Ovary (tissue), 10 donors: ENCODE measurements at places on chromosomes 1 and 21. TPM values are rescaled to one million over a fixed set of nuclear protein-coding genes. Genes with fewer than 3 reads are reported as not detected.
A peak's percentile ranks its signal among the peaks of the same experiment; 100 is the strongest.

GRCh38 chr1:152907686-152908601 is at the start of gene IVL:
IVL (plus strand) TSS chr1:152908546; CDS start chr1:152909798, 1,252 bp downstream.
- H3K27ac ChIP-seq: no peak within 1 kb of the TSS
- no peaks in the 10 kb centered on the region for H3K4me1 ChIP-seq
- H3K36me3 ChIP-seq: no peaks in the 10 kb centered on the region
- no peaks in the 10 kb centered on the region for H3K27me3 ChIP-seq
- H3K4me3 ChIP-seq: no peak within 1 kb of the TSS
- DNase-seq: no peak

- no peak for DNase-seq
- H3K4me1 ChIP-seq: no peaks in the 10 kb centered on the region
- no peak overlapping the region for H3K27ac ChIP-seq
- H3K36me3 ChIP-seq: no peaks in the 10 kb centered on the region
These were observed 1.2 kb downstream of the CNR2 start for GRCh38 chr1:23911921-23912320.

- H3K27me3 ChIP-seq: no peaks in the 10 kb centered on the region
- H3K36me3 ChIP-seq: no peaks in the 10 kb centered on the region
- no peak overlapping the region for H3K4me3 ChIP-seq
These were observed 176.2 kb downstream of the DUSP10 start for GRCh38 chr1:221565711-221566110.

DNA sequence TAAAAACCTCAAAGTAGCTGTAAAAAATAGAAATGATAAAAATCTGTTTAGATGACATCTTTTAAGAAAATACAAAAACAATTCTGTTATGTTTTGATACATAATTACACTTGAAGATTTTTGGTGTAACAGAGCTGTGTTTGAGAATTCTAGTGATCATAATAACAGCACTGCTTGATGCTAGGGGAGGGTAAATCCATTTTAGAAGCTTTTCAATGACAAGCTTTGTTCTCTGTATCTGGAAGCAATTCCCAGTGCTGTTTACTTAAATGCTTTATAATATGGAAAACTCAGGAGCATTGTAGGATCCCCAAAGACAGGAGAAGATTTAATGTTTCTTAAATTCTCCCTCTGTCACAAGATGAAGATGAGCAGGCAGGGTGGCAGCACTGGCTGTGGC is 359.3 kb downstream of the PDE4B start:
- H3K36me3 ChIP-seq: no peaks in the 10 kb centered on the region
- no peak for DNase-seq
- H3K4me1 ChIP-seq: no peaks in the 10 kb centered on the region
- no peak overlapping the region for H3K4me3 ChIP-seq
- no peaks in the 10 kb centered on the region for H3K27me3 ChIP-seq

GRCh38 chr21:46500224-46500861 is 41.7 kb downstream of the DIP2A start:
- no peaks in the 10 kb centered on the region for H3K4me1 ChIP-seq
- no peaks in the 10 kb centered on the region for H3K36me3 ChIP-seq
- no peak overlapping the region for H3K27ac ChIP-seq
- no peak for DNase-seq

GRCh38 chr1:35298464-35298863 is 30.0 kb downstream of the ZMYM4 start:
- no peaks in the 10 kb centered on the region for H3K27me3 ChIP-seq
- H3K4me3 ChIP-seq: no peak overlapping the region
- DNase-seq: peak; percentile 31

GRCh38 chr1:116409751-116410191 is 36.7 kb downstream of the ATP1A1 start:
- no peak overlapping the region for H3K27ac ChIP-seq
- H3K4me3 ChIP-seq: no peak overlapping the region
- no peaks in the 10 kb centered on the region for H3K36me3 ChIP-seq
- H3K27me3 ChIP-seq: no peaks in the 10 kb centered on the region
- DNase-seq: no peak

DNA sequence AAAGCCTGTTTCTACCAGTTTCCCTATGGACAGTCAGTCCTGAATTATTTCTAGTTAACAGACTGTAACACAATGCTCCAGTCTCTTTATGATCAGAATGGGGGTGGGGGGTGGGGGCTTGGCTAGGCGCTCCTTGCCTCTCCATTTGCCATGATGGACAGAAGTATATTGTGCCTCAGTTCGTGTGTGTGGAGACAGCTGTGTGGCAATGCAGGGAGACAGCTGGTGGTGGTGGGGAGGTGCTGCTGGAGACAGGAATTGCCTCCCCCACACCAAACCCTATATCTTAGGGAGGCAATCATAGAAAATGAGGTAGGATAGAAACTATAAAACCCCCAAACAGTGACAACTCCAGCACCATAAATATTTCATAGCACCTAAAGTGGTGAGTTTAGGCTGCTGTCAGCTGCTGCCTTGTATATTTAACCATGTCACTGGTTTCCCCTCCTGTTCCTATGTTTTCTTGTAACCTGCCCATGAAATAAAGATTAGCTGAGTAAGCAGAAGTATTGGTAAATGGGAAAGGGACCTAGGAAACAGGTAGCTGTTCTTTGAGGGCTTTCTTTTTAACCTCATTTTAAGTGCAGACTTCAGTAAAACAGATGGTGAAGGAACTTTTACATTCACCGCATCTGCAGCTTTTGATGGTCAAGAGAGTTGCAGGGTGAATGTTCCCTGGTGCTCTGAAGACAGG is 3.4 kb downstream of the PLXNA2 start:
- peaks cover 27% of the 10 kb centered on the region for H3K4me1 ChIP-seq

- H3K4me1 ChIP-seq: peaks cover 1% of the 10 kb centered on the region
- no peaks in the 10 kb centered on the region for H3K36me3 ChIP-seq
- H3K27ac ChIP-seq: no peak overlapping the region
- H3K4me3 ChIP-seq: no peak overlapping the region
- H3K27me3 ChIP-seq: no peaks in the 10 kb centered on the region
These were observed 77.6 kb downstream of the CLIC4 start for GRCh38 chr1:24822887-24823286.

DNA sequence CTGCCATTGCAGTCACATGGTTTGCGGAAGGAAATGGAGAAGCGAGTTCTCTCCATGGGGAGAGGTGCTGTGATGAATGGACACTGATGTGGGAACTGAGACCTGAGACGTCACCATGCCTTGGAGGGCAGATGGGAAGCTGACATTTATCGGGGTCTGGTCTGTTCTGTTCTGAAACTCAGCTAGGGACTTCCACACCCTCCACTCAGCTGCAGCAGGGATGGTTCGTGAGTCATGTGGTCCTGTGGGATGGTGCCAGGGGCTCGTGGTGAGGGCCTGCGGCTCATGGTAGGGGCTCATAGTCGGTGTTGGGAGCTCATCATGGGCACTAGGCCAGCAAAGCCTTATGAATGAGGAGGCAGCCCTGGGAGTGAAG is 6.1 kb downstream of the GPR137B start:
- H3K27ac ChIP-seq: no peak overlapping the region
- H3K4me1 ChIP-seq: peaks cover 5% of the 10 kb centered on the region
- no peaks in the 10 kb centered on the region for H3K27me3 ChIP-seq

GRCh38 chr1:3741566-3742438 is 10.4 kb upstream of the CCDC27 start:
- H3K4me3 ChIP-seq: no peak overlapping the region
- H3K4me1 ChIP-seq: peaks cover 11% of the 10 kb centered on the region
- H3K36me3 ChIP-seq: no peaks in the 10 kb centered on the region
- H3K27ac ChIP-seq: no peak overlapping the region
- DNase-seq: no peak
- no peaks in the 10 kb centered on the region for H3K27me3 ChIP-seq

DNA sequence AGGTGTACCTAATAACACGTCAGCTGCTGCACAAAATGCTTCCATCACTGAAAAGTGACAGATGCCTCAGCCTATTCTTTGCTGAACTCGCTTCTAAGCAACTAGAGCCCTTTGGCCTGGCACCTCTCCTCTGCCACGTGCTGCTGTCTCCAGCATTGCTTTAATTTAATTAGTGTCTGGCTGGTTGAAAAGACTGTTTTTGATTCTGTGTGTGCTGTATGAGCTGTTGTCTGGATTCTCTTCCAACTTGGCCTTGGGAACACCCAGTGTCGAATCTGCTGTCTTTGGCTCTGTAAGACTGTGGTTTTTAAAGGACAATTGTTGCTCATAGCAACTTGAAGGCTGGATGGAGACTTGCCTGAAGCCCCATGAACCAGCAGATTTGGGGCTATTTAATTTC is 109.5 kb downstream of the PSMG1 start:
- no peak for DNase-seq
- H3K36me3 ChIP-seq: no peaks in the 10 kb centered on the region
- no peak overlapping the region for H3K27ac ChIP-seq
- no peak overlapping the region for H3K4me3 ChIP-seq

GRCh38 chr21:44368711-44369446 is 15.5 kb downstream of the TRPM2 start:
- no peak for DNase-seq
- no peak overlapping the region for H3K27ac ChIP-seq
- H3K4me3 ChIP-seq: no peak overlapping the region

DNA sequence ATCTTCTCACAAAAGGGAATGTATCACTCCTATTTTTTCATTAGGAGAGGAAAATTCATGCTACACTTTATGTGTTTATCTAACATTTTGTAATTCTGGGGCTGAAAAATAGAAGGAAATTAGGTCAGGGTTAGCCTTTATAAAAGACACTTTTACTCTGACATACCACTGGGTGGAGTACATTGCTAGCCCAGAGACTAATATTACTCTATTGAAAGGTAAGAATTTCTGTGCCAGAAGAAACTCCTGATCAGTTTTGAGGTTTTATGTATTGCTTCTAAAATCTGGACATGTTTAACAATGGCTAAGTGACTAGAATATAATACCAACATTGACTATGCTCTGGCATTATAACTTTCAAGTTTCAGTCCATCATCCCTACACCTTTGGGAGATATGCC is 724.6 kb downstream of the USP25 start:
- H3K4me3 ChIP-seq: no peak overlapping the region
- no peak overlapping the region for H3K27ac ChIP-seq
- DNase-seq: no peak
- peaks cover 3% of the 10 kb centered on the region for H3K4me1 ChIP-seq
- H3K27me3 ChIP-seq: no peaks in the 10 kb centered on the region
- H3K36me3 ChIP-seq: no peaks in the 10 kb centered on the region

DNA sequence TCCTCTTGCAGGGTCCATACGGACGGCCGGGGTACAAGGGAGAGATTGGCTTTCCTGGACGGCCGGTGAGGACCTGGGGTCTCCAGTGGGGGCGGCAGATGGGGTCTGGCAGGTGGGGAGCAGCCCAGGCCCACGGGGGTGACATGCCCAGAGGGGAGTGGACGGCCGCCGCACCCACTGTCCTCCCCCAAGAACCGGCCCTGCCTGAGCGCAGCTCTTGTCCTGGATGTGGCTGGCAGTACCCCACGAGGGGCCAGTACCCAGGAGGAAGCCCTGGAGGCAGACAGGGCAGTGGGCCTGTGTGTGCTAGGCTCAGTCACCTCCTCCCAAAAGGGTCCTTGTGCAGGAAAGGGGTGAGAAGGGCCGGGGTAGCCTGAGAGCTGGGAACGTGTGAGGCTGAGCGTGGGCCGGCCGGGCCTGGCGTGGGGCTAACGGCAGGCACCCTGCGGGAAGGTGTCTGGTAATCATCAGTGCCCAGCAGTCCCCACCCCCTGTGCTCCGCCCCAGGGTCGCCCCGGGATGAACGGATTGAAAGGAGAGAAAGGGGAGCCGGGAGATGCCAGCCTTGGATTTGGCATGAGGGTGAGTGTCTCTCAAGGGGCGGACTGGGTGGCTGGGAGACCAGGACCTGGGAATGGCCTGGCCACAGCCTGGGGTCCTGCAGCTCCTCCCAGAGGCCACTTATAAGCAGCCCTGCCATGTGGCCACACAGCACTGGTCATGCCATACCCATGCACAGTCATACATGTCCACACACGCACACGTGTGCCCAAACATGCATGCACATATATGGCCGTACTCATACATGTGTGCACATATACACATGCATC is 47.2 kb downstream of the SLC19A1 start:
- H3K4me3 ChIP-seq: no peak overlapping the region
- DNase-seq: no peak
- no peaks in the 10 kb centered on the region for H3K36me3 ChIP-seq
- H3K4me1 ChIP-seq: peaks cover 3% of the 10 kb centered on the region
- H3K27me3 ChIP-seq: no peaks in the 10 kb centered on the region

- no peaks in the 10 kb centered on the region for H3K36me3 ChIP-seq
- H3K27me3 ChIP-seq: no peaks in the 10 kb centered on the region
- peak overlapping the region; percentile 19 for H3K4me3 ChIP-seq
- peak; percentile 77 for DNase-seq
- H3K4me1 ChIP-seq: peaks cover 34% of the 10 kb centered on the region
These were observed 208.2 kb upstream of the TMEM51 start for GRCh38 chr1:14945132-14946010.

GRCh38 chr21:42411197-42411869 is 7.6 kb downstream of the UBASH3A start:
- peaks cover 9% of the 10 kb centered on the region for H3K4me1 ChIP-seq
- H3K27me3 ChIP-seq: no peaks in the 10 kb centered on the region
- H3K36me3 ChIP-seq: no peaks in the 10 kb centered on the region
- H3K4me3 ChIP-seq: no peak overlapping the region

DNA sequence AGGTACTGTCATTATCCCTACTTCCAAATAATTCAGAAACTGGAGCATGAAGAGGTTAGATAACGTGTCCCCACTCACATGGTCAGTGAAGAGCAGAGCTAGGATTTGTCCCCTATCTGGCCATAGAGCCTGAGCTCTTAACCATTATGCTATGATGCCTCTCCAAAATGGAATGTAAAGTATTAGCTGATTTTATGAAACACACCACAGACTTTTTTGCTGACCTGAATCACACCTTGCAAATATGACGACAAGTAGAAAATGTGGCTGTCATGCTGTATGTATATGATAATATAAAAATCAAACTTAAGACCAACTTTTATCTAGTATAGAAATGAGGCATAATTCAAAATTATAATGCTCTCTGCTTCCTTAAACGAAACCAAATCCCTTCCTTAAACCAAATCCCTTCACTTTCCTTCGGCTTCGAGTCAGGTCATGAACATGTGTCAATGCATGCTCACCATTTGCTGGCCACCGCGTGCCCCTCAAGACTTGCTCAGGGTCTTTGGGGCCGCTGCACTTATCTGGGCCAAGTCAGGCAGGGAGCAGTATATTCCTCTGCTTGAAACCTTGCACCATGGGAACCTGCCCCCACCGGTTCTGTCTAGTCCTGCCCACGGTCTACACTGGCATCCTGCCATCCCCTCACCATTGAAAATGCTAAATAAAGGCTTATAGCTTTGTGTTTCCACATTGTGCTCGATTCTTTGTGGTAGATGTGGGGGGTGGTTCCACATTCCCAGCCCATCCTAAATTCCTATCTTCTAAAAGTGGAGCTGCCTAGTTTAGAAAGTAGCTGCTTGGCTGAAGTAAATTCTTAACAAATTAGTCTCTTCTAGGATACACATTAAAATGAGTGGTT is 1.6 kb upstream of the TMCC2 start:
- H3K4me1 ChIP-seq: peaks cover 13% of the 10 kb centered on the region
- no peaks in the 10 kb centered on the region for H3K27me3 ChIP-seq
- H3K27ac ChIP-seq: no peak overlapping the region
- DNase-seq: no peak
- H3K36me3 ChIP-seq: no peaks in the 10 kb centered on the region
- no peak overlapping the region for H3K4me3 ChIP-seq

GRCh38 chr21:23534850-23535249 is 2072.4 kb downstream of the MRPL39 start:
- no peaks in the 10 kb centered on the region for H3K36me3 ChIP-seq
- no peak overlapping the region for H3K4me3 ChIP-seq
- no peaks in the 10 kb centered on the region for H3K4me1 ChIP-seq
- no peak overlapping the region for H3K27ac ChIP-seq
- H3K27me3 ChIP-seq: no peaks in the 10 kb centered on the region
- DNase-seq: no peak

Gene ORC1
- total RNA-seq: 0.23 TPM

Gene LEFTY1
- total RNA-seq: 1.3 TPM

Gene AKIRIN1
- total RNA-seq: 29.2 TPM

Gene NOC2L
- total RNA-seq: 41.4 TPM

Gene NUF2
- 0.23 TPM for total RNA-seq

Gene IFI44
- 7.3 TPM for total RNA-seq

Gene MPL
- 2.6 TPM for total RNA-seq
